GM03348 (cell line): ENCODE measurements at places on chromosomes 6 and 20.

DNA sequence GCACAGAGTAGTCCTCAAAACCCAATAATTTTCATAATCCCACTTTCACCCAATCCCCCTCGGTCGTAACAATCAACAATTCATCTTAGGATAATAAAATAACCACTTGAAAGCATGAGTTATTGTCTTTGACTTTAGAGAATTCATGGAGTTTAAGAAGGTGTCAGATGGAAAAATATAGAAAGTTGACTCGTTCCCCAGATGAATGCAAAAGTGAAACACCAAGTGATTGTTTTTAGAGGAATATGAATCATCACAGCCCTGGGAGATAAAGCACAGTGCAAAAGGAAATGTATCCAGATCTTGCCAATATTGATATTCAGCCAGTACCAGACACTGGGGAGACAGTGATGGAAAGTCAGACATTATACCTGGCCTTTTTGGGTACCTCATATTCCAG lies 860.5 kb downstream of the DHX35 start:
- DNase-seq = peak; percentile 40

GRCh38 chr6:168184701-168185100 lies 105.7 kb upstream of the FRMD1 start:
- DNase-seq = no peak

DNA sequence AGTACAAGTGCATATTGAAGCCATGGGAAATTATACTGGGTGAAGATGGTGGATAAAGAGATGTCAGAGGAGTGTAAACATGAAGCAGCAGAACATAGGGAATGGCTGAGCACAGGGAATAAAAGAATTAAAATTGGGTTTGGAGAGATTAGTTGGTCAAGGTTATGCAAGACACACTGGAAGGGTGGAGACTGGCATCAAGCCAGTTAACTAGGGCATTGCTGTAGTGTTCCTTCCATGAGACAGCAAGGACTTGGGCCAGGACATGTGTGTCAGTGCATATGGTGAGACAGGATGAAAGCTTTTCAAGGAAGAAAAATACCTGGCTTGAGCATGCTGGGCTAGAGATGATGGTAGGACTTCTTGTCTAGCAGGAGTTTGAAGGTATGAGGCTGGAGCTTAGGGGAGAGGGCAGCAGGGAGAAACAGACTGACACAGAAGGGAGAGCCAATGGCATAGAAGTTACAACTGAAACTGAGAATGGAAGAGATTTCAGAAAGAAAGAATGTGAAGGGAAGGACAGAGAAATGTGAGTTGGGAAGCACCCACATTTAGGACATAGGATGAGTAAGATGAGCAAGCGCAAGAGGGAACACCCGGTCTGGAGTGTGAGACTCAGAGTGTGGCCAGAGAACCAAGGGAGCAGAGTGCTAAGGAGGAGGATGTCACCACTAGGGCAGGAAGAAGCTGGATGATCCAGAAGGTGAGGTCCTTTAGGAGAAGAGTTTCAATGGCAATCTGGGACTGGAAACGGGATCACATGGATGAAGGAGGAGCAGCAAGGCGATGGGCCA lies 14.5 kb upstream of the TMEM170B start:
- DNase-seq = no peak

GRCh38 chr6:69601132-69601531 lies 195.7 kb downstream of the LMBRD1 start:
- DNase-seq = no peak

DNA sequence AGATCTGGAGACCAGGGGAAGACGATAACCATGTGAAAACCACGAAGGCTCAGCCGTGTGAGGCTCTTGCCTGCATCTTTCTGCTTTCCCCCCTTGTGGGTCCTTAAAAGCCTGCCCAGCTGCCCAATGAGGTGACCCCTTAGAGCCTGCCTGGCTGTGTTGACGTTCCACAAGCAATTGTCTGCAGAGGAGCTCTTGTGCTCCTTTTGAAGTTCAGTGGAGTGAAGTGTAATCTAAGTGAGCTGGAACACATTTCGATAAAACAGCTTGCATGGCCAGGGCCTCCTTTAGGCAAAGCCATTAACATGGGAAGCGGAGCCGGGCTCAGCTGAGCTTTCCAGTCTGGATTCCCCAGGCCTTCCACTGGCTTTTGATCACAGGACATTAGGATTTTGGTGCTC lies 27.3 kb upstream of the TCP11 start:
- no peak for DNase-seq

DNA sequence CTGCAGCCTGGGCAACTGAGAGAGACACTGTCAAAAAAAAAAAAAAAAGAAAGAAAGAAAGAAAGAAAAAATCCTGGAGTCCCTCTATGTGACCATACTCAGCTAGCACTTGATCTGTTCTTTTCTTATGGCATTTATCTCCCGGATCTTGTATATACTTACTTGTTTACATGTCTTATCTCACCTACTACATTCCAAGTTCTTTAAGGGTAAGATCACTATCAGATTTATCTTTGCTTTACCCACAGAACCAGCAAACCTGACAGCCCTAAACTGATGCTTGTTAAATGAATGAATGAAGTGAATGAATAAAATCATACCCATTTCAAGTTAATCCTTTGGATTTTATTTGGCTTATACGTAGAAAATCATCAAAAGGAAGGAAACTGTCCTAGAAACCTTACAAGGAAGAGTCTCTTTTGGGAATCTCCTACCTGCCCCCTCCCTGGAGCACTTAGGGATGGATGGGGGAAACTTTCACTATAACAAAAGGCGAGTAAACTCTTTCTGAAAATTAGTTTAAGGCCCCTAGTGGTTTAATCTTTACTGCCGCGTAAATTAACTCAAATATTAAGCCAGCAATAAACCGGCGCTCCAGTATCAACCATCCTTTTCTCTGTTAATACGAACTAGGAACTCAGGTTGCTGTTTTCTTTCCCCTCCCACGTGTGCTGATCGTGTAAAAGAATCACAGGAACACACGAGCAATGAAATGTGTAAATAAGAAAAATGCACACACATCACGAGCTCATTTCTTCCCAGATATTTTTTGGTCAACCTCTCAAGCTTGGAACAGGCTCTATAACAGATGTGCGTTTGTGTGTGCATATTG lies 1.3 kb upstream of the UTRN start:
- peak; percentile 33 for DNase-seq

GRCh38 chr20:49854190-49854875 lies 41.7 kb downstream of the SLC9A8 start:
- no peak for DNase-seq

GRCh38 chr6:22954749-22955385 lies 385.5 kb downstream of the HDGFL1 start:
- no peak for DNase-seq

DNA sequence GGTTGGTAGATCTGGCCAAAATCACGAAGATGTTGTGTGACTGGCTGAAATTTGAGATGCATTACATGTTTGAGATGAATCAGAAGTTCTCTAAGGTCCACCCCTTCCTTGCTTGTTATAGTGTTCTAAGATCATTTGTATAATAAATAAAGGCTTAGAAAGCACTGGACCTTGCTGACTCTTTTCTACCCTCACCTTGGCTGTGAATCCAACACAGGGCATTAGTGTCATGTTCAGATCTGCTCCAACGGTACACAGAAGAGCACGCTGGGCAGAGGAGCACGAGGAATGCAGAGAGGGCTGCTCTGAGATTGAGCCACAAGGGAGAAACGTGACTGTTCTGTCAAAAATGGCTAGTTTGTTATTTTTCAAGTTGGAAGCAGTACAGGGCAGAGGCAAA lies 169.5 kb upstream of the HDAC2 start:
- no peak for DNase-seq

GRCh38 chr6:130473886-130474285 lies 108.1 kb downstream of the TMEM200A start:
- DNase-seq = peak; percentile 67

- no peak for DNase-seq
Observed at GRCh38 chr6:89254569-89254968, 37.4 kb upstream of the GABRR1 start.

GRCh38 chr20:575230-575629 lies 31.6 kb upstream of the CSNK2A1 start:
- no peak for DNase-seq

DNA sequence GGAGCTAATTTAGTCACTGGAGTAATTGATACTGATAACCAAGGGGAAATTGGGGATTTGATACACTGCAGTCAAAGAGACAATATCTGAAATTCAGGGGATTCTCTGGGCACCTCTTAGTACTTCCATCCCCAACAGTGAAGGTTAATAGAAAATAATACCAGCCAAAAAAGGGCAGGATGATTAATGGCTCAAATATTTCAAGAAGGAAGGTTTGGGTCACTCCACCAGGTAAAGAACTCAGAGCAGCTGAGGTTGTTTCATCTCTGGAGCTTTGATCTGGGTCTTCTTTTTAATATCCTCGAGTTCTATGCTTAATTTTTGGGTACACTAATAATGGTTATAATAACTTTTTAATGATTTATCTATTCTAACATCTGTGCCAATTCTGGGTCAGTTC lies 70.8 kb downstream of the CDKAL1 start:
- no peak for DNase-seq

- peak; percentile 40 for DNase-seq
Observed at GRCh38 chr20:44990425-44990824, 24.1 kb downstream of the STK4 start.

DNA sequence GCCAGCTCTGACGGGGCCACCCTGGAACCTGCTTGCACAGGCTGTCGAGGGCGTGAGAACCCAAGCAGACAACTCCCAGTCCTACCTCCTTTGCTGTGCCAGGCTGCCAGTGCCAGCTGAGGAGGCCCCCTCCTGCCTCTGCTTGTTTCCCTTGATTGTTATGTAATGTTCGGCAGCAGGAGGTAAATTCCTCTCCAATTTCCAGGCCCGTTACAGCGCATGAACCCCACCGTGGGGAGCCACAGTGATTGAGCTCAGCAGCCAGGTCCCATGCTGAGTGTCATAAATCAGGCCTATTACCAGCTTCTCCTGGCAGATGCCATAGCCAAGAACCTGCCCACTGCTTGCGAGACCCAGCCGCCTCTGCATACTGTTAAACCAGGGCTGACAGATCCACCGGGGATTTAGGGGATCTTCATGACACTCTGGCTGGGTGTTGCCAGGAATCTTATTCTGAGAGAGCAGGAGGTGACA lies 320.5 kb downstream of the DHX35 start:
- DNase-seq = no peak

- DNase-seq = no peak
Observed at GRCh38 chr6:163627274-163628062, 212.9 kb downstream of the QKI start.

GRCh38 chr20:47665221-47665991 lies 119.9 kb downstream of the SULF2 start:
- DNase-seq = no peak

- DNase-seq = no peak
Observed at GRCh38 chr6:35492974-35493284, 4.0 kb downstream of the TEAD3 start.

- DNase-seq = peak; percentile 53
Observed at GRCh38 chr20:23995905-23996666, 7.5 kb upstream of the GGTLC1 start.

DNA sequence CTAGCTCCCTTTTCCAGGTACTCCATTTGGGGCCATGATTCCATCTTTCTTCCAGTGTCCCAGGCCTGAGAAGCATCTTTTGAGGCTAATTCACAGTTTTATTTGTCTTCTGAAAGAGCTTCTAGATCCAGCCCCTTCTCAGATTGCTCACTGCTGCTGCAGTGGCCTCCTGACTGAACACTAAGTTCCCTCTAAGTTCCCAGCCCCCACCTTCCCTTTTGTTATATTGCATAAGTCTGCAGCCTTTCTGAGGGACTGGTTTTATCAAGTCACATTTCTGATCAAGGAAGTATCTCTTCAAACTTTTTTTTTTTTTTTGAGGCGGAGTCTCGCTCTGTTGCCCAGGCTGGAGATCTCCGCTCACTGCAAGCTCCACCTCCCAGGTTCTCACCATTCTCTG lies 10.7 kb downstream of the MAPRE1 start:
- DNase-seq = peak; percentile 34

DNA sequence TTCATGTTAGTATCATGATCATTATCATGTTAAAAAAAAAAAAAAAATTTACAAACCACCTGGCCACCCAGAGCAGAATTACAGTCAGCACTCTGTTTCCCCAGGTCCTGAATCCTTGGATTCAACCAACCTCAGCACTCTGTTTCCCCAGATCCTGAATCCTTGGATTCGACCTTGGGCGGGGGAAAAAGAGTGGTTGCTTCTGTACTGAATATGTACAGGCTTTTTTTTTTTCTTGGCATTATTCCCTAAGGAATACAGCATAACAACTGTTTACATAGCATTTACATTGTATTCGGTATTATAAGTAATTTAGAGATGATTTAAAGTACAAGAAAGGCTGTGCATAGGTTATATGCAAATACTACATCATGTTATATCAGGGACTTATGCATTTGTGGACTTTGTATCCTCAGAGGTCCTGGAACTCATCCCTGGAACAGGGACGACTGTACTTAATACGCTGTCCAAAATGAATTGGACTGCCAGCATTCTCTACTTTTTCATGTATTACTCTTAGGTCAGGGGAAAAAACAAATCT lies 31.2 kb downstream of the GCNT2 start:
- DNase-seq = no peak

GRCh38 chr6:46190889-46191288 lies 20.1 kb upstream of the ENPP5 start:
- no peak for DNase-seq

- no peak for DNase-seq
Observed at GRCh38 chr6:129673748-129674147, 36.2 kb downstream of the ARHGAP18 start.

GRCh38 chr6:93418408-93419303 lies 703 bp downstream of the EPHA7 start:
- peak; percentile 14 for DNase-seq

DNA sequence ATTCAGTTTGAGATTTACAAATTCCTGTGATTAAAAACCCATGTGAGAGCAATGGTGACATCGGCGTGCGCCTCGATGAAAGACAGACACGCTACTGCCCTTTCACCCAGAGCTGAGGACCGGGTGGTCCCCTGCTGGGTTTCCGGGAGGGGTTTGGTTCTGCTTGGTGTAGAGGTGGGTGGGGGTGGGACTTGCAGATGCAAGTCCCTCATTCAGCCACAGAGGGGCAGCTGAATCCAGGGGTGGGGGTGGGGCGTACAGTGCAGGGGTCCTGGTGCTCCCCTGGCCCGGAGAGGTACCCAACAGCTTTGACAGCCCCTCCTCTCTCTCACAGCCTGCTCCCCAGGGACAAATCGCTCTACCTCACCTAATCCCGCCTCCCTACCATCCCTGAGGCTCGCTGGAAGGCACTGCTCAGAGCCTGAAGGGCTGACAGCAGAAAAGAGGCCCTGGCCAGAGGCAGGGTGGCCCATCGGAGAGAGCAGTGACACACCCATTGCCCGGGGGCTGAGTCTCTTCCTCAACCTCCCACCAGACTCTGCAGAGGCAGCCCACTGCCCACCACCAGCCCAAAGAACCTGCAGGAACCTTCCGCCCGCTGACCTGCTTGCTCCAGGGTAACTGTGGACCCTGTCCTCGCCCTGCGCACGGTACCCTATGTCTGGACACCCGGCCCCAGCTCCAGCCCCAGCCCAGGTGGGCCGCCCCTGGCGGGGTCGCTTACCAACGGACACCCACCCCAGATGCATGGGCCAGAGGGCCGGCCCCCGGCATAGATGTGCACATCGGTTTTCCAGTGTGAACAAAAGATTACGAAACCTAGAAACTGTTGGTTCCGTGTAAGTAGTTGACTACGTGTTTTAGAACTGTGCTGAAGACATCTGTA lies 118.4 kb downstream of the JPH2 start:
- DNase-seq = no peak
